ENCODE measurements at places on chromosomes 4 and X. TPM values are rescaled to one million over a fixed set of nuclear protein-coding genes. Genes with fewer than 3 reads are reported as not detected.

GRCh38 chr4:80710748-80711451, 319.6 kb upstream of the BMP3 start:
- no peak for DNase-seq

DNA sequence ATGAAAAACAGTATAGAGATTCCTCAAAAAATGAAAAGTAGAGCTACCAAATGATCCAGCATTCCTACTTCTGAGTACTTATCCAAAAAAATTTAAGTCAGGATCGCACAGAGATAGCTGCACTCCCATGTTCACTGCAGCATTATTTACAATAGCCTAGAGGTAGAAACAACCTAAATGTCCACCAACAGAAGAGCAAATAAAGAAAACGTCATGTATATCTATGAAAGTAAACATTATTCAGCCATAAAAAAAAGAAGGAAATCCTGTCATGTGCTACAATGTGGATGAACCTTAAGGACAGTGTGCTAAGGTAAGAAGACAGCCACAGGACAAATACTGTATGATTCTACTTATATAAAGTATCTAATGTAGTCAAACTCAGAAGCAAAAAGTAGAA, 12.4 kb downstream of the THOC2 start:
- DNase-seq, result no peak

DNA sequence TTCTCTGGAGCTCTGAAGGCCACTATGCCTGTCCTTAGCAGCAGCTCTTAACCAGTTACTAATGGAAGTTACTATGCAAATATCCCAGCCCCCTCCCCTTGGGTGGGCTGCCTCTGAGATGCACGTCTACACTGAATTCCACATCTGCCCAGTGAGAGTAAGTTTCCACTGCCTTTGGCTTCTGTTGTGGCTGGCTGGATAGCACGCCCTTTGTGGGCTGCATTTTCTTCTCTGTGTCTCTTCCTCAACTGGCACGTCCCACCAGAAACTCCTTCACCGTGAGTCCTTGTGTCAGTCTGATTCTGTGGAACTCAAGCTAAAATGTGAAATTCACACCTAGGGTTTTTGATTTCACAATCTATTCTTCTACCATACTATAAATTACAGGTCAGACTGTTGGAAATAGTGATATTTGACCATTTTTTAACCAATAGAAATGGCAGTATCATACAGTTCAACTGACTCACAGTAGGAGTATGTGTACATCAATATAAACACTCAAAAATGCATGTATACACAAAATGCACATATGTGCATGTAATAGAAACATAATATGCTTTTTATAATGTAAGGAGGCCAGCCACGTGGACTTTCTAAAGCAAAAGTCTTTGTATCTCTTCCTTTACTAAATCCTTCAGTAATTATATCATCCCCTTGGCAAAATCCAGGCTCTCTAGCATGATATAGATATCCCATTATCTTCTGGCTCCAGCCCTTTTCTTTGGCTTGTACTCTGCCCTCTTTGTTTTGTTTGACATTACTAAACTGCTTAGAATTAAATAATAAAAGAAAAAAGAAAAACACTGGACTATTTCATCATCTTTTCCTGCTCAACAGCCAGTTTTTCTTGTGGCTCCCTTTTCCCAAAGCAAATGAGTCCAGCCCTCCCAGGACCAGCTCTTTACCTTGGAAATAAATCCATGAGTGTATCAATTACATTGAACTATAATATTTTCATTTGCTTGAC, 33.2 kb upstream of the LDB2 start:
- no peak for DNase-seq

DNA sequence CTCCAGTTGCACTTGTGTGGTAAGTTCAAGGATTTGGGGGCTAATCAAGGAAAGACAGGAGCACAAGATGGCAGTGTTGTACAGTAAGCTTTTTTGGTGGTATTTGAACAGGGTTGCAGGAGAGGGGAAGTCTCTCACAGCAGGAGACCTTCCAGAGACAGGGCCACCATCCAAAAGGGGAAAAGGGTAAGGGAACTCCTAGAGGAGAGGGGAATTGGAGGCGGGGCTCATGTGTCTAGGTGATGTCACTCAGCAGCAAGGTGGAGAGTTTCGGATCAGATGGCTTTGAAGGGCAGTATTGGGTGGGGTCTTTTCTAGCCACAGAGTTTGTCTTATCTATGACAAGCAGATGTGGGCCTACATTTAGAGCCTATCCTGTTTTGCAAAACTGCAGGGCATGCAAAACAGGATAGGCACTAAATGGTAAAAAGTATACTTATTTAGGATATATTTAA, 13.4 kb upstream of the RNF175 start:
- DNase-seq, result no peak

DNA sequence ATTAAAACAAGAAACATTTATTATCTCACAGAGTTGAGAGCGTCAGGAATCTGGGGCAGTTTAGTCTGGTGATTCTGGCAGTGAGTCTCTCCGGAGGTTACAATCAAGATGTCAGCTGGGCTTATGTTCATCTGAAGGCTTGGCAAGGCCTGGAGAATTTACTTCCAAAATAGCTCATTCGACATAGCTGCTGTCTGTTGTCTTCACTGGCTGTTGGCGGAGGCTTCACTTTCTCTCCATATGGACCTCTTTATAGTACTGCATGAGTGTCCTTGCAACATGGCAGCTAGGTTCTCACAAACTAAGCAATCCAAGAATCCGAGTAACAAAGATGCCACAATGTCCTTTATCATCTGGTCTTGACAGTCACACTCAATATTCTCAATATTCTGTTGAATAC, 70.2 kb upstream of the ADGRL3 start:
- no peak for DNase-seq

DNA sequence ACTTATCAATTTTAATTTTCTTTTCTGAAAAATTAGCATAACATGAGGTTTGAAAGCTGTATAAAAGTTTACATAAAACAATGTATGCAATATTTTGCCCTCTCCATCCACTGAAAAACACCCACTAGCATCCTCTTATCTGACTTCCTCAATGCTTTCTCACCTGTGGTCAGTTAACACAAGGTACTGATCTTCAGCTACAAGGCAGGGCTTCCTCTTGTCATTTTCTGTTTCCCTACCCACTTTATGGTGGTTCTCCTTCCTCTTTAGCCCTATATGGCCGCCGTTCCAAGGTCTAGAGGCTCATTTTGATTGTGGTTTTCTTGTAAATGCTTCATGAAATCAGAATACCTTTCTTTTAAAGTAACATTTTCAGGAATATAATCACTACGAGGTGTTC, 618.6 kb upstream of the CPEB2 start:
- DNase-seq, result no peak

DNA sequence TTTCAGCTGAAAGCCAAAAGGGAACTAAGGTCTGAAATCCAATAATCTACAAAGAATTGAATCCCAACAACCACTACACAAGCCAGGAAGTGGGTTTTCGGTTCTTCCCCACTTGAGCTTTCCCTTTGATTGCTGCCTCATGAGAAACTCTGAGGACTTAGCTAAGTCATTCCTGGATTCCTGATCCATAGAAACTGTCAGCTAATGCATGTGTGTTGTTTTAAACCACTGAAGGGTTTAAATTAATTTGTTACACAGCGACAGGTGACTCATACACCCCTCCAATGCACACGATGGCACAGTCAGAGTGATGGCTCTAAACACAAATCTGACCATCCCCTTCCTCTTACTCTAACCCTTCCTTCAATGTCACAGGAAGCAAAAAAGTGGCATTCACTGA, 282.9 kb downstream of the RAB28 start:
- DNase-seq, result no peak

GRCh38 chrX:7214251-7214650, 66.3 kb upstream of the PUDP start:
- DNase-seq, result no peak

- DNase-seq, result no peak
Measured at GRCh38 chr4:165077034-165077578, 23.4 kb downstream of the TRIM75 start.

DNA sequence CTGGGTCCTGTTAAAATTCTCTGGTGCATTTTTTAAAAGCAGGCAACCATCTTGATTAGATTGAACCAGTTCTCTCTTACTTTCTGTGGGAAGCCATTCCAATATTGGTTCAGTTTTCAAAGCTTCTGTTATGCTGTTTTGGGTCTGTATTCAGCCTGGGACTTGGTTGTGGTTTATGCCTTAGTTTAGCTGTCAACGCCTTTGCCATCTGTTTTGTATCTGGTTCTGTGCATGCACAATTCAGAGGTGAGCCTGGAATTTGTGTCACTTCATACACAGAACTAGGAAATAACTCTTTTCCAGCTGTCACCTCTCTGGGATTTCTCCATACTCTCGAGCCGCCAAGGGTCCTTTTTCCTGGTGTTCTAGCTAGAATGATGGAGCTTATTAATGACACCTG, 46.2 kb downstream of the STAP1 start:
- DNase-seq, result no peak

DNA sequence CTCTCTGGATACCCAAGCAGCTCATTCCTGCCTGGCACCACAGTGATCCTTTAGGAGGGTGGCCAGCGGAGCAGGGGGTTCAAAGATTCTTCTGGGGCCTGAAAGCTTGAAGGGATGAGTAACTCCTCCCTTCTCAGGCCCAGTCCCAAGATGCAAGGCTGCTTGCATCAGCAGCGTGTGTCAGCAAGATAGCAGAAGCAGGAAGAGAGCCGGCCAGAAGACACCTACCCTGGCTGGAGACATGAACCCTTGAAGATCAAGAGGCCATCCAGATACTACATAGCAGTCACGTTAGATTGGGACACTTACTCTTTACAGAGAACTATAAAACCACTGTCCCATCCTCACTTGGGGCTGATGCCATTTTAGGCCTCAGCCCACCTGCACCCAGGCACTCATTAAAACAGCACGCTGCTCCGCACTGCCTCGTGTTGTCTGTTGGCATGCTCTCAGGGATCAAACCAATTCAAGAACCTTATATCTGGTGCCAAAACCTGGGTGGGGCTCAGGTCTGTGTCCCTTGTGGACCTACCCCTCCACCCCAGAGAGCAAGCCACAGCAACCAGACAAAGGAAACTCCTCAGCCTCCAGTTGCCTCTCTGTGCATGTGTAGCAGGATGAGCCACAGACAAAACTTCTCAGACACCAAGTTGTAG, 6.5 kb downstream of the UGT2B17 start:
- no peak for DNase-seq

DNA sequence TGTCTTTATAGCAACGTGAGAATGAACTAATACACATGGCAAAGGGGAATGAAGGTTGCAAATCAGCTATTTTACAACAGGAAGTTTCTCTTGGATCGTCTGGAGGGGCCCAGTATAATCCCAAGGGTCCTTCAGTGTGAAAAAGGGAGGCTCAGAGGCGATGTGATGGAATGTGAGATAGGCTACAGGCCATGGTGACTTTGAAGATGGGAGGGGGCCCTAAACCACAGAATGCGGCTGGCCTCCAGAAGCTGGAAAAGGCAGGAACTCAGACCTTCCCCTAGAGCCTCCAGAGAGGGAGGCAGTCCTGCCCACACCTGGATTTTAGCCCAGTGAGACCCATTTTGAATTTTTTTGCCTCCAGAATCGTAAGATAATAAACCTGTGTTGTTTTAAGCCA, 69.4 kb upstream of the PGM2 start:
- DNase-seq, result no peak

DNA sequence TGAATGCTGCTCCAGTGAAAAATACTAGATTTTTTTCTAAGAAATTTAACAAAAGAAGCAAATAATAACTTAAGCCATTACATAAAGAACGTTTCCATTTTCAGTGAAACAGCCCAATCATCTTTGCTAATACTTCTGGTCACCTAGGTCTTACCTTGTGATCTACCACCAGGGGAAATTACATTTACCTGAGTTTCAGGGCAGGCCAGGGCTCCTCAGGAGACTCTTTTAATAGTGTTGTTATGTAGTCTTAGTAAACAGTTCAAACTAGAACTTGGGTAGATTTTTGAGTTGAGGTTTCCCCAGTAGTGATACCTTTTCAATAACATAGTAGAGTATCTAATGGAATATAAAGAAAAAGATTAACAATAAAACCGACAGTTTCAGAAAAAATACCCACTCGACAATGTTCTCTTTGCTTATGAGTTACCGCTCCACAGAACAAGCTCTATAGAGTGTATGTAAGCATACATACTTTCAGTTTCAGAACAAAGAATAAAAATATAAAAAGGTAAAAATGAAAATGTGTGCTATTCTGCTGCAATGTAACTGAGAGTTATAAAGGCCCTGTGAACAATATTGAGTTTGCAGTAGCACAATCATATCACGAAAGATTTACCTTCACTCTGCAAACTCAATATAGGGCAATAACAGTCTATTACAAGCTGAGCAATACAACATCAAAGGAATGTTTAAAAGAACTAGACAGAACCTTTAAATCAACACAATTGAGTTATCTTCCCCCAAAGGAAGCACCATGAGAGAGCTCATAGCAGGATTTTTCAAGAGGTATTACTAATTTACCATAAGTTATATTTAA, 165.8 kb downstream of the ATOH1 start:
- DNase-seq, result no peak

GRCh38 chrX:129663171-129663570, 8.4 kb upstream of the APLN start:
- no peak for DNase-seq

DNA sequence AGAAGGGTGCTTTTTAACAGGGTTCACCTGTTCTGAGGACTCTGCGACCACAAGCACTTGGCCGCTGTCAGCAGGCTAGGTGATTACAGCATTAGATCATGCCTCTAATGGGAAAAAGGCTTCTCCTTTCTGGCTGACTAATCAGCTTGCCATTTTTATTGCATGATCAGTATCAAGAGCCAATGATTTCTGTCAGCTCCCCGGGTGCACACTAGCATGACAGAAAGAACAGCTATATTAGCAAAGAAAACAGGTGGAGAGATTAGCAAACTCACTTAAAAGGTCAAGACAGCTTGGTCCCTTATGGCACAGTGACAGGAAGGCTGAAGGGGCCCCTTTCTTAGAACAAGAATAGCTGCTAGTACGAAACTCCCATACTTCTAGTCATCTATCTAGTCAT, 170.0 kb downstream of the SMIM20 start:
- DNase-seq, result no peak

- DNase-seq, result no peak
Measured at GRCh38 chr4:110372485-110372884, 103.5 kb upstream of the ENPEP start.

GRCh38 chr4:68732653-68733466, 62.4 kb upstream of the UGT2B15 start:
- DNase-seq, result peak; percentile 56

The TMPRSS11D gene
- total RNA-seq, result not detected

The STOX2 gene
- total RNA-seq, result 15.0 TPM

The KDR gene
- total RNA-seq, result 12.9 TPM

The ZFP92 gene
- 0.33 TPM for total RNA-seq

The TEX11 gene
- 0.26 TPM for total RNA-seq

The CFAP47 gene
- not detected for total RNA-seq

The MID1 gene
- total RNA-seq, result 7.3 TPM

The MAGEA1 gene
- total RNA-seq, result not detected

The PDGFC gene
- total RNA-seq, result 21.8 TPM

The HTN3 gene
- total RNA-seq, result not detected

The GYG2 gene
- 21.4 TPM for total RNA-seq
